ENCODE measurements at places on chromosomes 5 and 9.
A peak's percentile ranks its signal among the peaks of the same experiment; 100 is the strongest.

- DNase-seq = no peak
Measured at GRCh38 chr9:105890046-105890822, 195.9 kb downstream of the TMEM38B start.

DNA sequence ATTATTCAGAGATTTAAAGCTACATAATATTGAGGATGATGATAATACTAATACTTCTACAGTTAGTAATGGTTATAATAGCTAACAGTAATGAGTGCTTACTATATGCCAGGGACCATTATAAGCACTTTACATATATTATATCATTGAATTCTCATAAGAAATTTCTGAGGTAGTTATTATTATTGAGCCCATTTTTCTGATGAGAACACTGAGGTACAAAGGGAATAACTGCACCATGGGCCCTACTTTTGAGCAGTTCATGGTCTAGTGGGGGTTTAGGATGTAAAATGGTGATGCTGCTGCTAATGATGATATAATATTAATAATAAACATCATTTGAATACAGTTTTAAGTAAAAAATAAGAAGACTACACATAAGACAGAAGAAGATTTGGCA lies 64.2 kb upstream of the SPDL1 start:
- DNase-seq = no peak

GRCh38 chr5:176776141-176776865 lies 34.1 kb upstream of the UNC5A start:
- no peak for DNase-seq

GRCh38 chr5:33774341-33774740 lies 117.4 kb downstream of the ADAMTS12 start:
- DNase-seq = no peak

GRCh38 chr9:91177081-91177480 lies 184.6 kb downstream of the AUH start:
- DNase-seq = no peak

- no peak for DNase-seq
Measured at GRCh38 chr5:81817980-81818379, 67.1 kb upstream of the SSBP2 start.

DNA sequence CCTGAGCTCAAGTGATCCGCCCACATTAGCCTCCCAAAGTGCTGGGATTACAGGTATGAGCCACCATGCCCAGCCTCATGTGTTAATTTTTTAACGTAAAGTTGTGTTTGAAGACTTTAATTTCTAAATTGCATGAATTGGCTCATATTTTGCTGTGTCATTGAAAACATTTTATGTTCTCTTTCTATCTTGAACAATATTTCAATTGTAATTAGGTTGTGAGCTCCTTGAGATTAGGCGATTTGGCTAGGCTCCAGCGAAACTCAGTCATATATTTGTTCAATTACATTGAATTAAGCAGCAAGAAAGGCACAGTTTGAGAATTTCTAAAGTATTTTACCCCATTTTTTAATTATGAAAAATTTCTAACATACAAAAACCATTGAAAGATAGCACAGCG lies 34.0 kb downstream of the GAPVD1 start:
- no peak for DNase-seq

DNA sequence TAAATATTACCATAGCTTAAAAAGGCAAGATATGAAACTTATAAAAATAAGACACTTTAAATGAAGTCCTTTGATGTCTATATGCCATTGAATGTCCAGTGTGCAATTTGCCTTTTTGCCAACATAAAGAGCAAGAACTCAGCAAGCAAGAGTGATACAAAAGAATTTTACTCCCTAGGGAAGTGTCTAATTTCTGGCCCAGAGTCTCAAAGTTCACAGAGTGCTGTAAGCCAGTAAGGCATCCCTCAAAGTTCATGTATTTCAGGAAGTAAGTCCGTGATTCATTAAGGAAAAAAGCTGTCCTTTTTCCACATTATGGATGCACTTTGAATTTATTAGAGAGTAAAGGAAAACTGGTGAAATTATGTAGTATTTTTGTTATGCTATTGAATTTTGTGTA lies 185.2 kb downstream of the CCDC171 start:
- no peak for DNase-seq

GRCh38 chr5:103849934-103850333 lies 287.3 kb upstream of the NUDT12 start:
- no peak for DNase-seq

DNA sequence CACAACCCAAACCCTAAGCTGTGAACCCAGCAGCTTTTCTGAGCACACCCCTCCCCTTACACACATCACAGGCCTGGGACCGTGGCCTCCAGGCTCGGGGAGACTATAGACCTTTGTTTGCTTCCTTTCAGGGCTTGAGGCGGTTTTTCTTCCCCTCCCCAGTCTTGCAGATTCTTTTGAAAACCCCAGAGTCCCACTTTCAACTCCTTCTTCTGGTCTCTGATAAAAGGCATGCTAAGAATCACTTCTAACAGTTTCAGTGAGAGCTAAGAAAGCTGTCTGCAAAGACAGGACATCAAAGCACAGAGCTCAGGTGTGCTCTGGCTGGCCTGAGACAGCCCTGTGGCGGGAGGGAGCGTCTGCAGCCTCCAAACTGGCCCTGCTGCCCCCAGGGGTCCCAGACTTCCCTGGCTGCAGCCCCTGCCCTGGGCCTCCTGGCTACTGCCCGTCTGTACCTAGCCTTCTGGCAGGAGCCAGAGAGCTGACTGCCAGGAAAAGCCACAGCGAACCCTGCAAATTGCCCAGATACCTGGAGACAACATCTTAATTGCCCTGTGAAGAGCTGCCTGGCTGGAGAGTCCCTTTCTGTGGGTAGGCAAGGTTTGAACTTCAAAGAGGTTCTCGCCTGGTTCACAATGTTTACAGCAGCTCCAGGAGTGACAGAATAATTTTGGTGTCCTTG lies 138.9 kb downstream of the GADD45G start:
- DNase-seq = no peak

DNA sequence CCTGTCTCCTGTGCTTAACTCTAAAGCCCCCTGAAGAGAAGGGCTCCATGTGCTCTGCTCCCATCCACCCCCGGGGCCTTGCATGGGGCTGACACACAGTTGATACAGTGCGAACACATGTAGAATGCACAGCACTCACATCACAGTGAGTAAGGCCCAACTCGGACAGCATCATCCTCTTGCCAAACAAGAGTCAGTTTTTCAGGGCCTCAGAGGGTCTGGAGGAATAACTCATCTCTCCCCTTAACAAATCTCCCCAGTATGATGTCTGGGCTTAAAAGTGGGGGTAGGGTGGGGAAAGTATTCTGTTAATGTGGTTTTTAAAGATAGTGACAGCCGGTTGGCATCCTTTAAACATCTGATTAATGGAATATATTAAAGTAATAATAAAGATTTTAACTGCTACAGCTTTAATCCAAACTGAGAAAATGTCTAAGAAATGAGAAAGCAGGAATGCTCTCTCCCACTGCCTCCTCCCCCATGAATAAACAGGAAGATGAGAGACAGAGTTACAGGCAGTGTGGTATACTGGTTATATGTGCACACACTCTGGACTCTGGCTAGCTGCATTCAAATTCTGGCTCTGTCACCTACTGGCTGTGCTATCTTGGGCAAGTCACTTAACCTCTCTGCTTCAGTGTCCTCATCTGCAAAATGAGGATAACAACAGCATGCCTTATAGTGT lies 22.5 kb downstream of the APBA1 start:
- DNase-seq = no peak

DNA sequence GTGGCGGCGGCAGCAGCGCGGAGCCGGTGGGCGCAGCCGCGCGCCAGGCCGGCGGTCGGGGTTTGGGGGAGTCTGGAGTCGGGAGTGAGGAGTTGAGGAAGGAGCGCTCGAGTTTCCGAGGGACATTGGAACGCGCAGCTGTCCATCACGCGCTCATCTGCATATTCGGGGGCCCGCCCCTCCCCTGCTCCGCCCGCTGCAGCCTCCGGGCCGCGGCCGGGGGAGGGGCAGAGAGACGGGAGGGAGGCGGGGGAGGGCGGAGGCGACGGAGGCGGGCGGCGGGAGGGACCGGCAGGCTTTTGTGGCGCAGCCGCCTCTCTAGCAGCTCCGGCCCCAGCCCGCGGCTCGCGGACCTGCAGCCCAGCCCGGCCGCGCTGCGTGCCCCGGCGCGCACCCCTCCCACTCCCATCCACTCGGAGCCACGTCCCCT lies at the start of gene IRX2:
TSS of gene IRX2 (minus strand) at position 86 of the 430 bp plus-strand sequence. CDS start 264 bp downstream, outside the sequence.
- peak; percentile 56 for DNase-seq

DNA sequence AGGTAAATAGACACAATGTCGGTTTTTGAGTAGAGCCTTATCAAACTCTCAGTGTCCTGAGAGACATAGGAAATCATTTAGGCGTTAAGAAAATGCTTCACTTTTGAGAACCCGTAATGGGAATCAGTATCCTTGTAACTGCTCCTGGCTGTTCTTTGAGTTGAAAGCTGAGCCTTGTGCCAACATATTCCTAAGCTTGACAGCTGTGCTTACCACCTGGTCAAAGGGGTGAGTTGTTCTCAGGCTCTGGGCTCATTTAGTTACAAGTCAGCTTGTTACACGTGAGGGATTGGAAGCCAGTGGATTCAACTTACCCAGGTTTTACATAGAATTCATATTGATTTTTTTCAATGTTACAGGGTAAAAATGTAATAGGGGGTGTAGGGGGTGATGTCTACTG lies 145.9 kb downstream of the GABRB2 start:
- no peak for DNase-seq

DNA sequence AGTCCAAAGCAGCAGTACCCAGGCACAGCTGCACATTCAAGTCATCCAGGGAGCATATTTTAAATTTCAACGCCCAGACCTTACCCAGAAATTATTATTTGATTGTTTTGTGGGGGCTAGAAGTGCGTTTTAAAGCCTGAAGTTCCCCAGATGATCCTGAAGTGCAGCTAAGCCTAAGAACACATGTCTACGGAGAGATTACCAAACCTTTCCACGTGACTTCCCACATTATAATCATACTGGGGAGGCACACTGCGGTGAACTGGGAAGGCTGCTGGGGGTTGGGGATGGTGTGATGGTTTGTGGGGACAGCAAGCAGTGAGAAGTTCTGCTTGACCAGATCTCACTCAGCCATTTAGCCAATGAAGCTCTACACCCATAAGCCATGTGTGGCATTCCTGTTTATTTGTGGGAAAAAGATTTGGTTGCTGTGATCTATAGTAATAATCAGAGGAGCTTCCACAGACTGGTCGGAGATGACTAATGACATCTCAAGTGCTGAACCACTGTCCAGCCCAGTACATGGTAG lies 93.4 kb upstream of the CDH6 start:
- no peak for DNase-seq

DNA sequence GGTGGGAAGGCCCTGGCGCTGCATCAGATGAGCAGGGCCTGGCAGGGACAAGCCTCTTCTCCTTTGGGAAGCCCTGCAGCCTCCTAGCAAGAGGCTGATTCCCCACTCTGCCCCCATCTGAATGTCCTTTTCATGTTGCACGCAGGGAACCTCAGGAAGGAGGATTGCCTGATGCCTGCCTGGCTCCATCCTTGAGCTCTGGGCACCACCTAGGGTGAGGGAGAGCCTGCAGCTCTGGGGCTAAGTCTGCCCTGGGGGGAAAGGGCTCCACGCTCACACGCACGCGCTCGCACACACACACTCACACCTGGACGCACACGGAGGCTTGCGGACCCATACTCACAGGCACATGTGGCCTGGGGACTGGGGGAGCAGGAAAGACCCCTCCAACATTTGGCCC lies 86.6 kb downstream of the LMX1B start:
- no peak for DNase-seq

DNA sequence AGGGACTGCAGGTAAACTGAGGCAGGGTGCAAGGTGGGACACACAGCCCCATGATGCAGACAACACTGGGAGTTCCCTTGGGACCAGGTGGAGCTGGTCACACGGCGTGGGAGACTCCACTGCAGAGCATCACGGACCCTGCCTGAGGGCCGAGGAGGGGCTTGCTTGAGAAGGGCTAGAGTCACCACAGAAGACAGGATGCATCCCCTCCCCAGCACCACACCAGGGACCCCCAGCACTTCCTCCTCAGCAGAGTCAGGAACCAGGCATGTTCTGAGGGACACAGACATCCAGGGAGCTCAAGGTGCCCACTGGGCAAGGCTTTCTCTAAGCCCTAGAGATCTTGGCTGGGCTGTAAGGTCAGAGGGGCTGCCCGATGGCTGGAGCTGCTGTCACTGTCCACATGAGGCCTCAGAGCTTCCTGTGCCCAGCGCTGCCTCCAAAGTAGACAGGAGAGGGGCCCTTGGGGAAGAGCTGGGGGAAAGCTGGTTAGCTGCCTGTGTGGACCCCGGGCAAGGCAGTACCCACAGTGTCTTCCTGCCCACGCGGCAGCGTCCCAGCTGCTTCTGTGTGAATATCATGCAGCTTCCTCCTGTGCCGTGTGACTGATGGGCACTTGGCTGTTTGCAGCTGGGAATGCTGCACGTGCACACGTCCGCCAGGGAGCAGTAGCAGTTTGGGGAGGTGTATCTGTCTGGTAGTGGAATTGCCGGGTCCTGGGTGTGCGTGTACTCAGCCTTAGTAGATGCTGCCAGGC lies 176.6 kb downstream of the CACNA1B start:
- DNase-seq = no peak

DNA sequence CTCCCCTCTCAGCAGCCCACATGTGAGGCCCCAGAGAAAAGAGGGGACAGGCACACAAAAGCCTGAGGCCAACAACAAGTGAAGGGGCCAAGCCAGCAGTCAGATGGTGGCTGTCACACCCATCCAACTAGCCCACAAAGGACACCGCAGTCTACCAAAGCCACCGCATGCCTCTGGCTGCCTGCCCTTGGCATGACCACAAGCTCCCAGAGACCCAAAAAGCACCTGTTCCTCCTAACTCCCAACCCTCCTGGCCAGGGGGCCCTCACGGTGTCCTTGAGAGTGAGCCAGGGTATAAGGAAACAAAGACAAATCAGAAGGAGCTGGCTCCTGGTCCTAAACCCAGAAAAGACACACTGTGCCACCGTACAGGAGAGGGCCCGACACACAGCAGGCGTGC lies 77.8 kb upstream of the LRRTM2 start:
- no peak for DNase-seq

GRCh38 chr5:137142764-137143605 lies 356.1 kb downstream of the SPOCK1 start:
- no peak for DNase-seq

GRCh38 chr5:67941614-67942401 lies 273.7 kb upstream of the PIK3R1 start:
- no peak for DNase-seq

DNA sequence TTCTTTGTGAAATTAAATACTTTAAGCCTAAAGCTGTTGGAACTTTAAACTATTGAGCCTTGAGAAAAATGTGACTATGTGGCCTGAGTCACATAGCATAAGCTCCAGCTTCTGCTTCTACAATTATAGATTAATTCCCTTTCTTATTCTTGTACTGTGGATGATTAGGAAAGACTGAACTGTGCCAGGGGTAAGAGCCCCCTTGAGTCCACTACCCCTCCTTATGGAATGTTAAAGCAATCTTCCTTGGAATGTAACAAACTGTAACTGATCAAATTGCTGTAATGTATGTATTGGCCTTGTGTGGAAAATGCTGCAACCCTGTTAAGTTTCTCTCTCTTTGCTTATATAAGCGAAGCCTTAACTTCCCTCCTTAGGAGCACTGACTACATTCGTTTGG lies 273.2 kb downstream of the FAM170A start:
- DNase-seq = no peak

DNA sequence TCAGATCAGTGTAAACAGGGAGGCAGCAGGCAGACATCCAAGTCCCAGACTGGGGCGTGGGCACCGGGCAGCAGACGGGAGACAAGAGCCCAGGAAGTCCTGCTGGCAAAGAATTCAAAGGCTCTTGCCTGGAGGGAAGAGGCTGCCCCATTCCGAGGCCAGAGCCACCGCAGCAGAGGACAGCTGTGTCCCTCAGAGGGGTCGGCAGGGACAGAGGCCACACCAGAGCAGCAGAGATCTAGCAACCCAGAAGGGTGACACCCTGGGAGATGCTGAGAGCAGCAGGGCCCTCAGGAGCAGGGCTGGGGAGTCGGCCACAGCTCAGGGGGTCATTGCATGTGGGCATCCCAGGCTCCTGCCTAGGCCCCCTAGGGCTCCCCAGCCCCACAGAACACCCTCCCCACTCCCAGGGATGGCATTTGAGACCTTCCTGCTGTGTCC lies 29.1 kb downstream of the ADAMTS2 start:
- no peak for DNase-seq

All from right kidney (tissue), 9 donors.